ENCODE measurements at places on chromosomes 6 and 20. TPM values are rescaled to one million over a fixed set of nuclear protein-coding genes. Genes with fewer than 3 reads are reported as not detected.

The RNF146 gene
- total RNA-seq, result 64.3 TPM

The VGLL2 gene
- total RNA-seq, result 95.9 TPM

The HLA-DQA2 gene
- 0.16 TPM for total RNA-seq

The PRRT1 gene
- 0.08 TPM for total RNA-seq

The PXMP4 gene
- 4.2 TPM for total RNA-seq

The GLP1R gene
- not detected for total RNA-seq

The PLCB4 gene
- 2.1 TPM for total RNA-seq

The GPX6 gene
- total RNA-seq, result not detected

The MRAP2 gene
- total RNA-seq, result 0.20 TPM

The GTSF1L gene
- total RNA-seq, result not detected

The FAM184A gene
- 0.52 TPM for total RNA-seq

The ALDH5A1 gene
- total RNA-seq, result 32.2 TPM

The CLPSL2 gene
- not detected for total RNA-seq

GRCh38 chr20:15200147-15200565, 862.7 kb upstream of the FLRT3 start:
- no peak for DNase-seq

GRCh38 chr6:101845172-101845571, 451.7 kb downstream of the GRIK2 start:
- no peak for DNase-seq

GRCh38 chr6:159996087-159996622, 27.3 kb downstream of the IGF2R start:
- no peak for DNase-seq

DNA sequence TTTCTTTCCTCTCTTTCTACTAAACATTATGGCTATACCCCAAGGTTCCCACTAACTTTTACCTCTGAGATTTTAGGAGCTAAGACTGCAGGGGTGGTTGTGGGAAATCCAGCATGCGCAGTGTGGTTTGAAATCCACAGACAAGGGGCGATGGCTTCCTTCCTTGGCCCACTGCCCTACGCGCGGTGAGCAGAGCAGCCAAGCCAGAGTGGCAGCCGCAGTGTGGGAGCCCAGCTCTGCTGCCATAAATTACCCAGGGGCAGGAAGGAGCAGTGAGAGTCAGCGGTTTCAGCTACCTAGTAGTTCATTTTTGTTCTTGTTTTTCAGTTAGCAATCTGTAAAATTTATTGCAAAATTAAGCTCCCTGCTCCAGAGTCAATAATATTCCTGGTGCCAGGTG, 101.4 kb downstream of the BMP2 start:
- DNase-seq, result peak; percentile 15

- DNase-seq, result no peak
Measured at GRCh38 chr20:36599912-36600345, 5.7 kb upstream of the RAB5IF start.

- DNase-seq, result no peak
Measured at GRCh38 chr6:13046084-13046483, 282.3 kb downstream of the TBC1D7 start.

GRCh38 chr6:87105823-87106222, 10.9 kb upstream of the CGA start:
- DNase-seq, result no peak

DNA sequence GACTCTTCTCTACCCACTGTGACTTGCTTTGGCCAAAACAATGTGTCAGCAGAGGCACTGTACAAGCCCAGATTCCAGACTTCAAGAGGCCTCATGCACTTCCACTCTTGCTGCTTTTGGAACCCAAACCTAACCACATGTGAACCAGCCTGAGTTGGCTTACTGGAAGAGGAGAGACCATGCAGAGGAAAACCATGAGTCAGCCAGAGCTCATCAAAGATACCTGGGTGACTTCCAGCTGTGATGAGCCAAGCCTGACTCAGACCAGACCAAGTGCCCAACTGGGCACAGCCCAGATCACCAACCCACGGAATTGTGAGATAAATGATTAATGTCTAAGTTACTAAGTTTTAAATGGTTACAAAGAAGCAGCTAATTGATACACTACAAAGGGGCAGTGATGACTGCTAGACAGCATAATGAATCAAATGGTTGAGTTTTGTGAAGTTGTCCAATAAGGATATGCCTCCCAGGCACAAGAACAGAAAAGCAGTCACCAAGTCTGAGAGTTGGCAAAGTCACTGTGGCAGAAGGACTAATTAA, 16.2 kb upstream of the BEND6 start:
- no peak for DNase-seq

- DNase-seq, result no peak
Measured at GRCh38 chr20:61953037-61954021, 112.4 kb downstream of the TAF4 start.

DNA sequence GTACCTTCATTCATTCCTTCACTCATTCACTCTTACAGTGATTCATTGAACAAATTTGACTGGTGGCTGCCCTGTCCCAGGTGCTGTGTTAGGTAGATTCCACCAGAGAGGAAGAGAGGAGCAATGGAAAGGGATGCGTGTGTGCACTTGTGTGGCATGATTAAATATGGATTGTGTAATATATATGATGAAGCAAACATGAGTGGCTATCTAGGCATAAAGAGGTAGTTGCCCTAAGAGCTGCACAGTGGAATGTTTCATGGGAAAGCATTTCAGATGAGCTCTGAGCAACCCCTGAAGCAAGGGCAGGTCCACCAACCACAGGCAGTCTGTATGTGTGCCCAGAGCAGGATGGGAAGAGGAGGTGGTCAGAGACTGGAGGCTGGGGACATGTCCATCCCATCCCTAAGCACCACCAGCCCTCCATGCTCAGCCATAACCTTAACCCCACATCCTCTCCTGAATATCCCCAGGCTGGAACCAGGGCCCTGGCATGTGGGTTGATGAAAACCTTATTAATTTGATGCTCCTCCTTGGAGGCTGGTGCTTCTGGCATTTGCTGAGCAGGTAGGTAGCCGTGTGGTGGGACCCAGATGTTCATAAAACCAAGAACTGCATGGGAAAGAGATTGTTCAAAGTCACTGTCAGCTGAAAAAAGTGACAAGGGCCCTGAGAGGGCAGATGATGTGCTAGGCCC, 226.2 kb downstream of the SYNDIG1 start:
- no peak for DNase-seq

DNA sequence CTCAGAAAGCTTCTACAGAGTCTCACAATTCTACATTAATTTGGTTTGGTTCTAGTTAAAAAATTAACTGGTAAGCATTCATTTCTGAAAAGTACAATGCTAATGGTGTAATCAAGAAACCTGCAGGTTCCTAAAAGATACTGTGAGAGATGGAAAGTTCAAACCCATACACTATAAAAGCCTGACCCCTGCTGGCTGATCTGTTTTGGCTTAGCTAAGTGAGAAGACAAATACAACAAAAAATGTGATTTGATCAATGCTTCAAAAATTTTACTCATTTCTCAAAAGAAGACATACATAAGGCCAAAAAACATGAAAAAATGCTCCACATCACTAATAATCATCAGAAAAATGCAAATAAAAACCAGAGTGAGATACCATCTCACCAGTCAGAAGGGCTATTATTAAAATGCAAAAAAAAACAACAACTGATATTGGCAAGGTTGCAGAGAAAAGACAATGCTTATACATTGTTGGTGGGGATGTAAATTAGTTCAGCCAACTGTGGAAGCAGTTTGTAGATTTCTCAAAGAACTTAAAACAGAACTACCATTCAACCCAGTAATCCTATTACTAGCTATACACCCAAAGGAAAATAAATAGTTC, 102.8 kb downstream of the MOXD1 start:
- DNase-seq, result no peak

DNA sequence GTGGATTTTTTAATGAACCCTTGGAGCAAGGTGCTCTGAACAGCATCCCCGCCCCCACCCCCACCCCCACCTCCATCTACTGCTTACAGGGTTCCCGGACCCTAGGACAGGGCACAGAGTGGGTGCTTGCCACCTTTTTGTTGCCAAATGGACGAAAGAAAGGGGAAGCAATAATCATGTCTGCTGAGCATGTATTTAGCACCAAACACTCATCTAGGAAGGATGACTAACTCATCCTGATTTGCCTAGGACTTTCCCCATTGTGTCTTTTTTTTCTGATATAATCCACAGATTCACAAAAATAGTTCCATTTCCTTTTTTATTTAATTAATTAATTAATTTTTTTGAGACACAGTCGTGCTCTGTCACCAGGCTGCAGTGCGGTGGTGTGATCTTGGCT, 1.2 kb upstream of the PLTP start:
- DNase-seq, result no peak

- peak; percentile 23 for DNase-seq
Measured at GRCh38 chr20:36311141-36311853, 5.2 kb downstream of the DLGAP4 start.

DNA sequence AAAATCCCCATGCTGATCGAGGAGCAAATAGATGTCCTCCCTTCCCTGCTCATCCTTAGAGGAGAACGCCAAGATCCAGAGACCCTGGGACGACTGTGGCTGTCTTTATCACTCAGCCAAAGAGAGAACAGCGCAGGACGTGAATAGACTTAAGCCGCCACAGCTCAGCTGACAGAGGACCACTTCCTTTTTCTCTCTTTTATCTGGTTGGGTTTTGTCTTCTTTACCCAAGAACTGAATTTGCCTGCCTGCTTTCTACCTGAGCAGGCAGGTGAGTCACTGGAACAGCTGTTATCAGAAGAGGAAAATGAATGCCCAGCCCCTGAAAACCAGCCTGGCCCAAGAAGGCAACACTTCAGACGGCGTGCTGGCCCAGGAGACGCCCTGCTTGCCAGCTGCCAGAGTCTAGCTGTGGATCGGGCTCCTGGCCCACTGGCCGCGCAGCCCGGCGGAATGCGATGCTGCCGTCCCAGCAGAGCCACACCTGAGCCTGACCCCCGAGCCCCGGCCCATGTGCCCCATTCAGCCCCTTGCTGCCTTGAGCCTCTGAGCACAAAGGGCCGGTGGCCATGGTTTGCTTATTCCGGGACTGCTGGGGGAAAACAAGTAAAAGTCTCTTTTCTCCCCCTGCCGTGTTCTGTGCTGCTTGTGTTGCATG, 82.1 kb downstream of the TCP11 start:
- no peak for DNase-seq

DNA sequence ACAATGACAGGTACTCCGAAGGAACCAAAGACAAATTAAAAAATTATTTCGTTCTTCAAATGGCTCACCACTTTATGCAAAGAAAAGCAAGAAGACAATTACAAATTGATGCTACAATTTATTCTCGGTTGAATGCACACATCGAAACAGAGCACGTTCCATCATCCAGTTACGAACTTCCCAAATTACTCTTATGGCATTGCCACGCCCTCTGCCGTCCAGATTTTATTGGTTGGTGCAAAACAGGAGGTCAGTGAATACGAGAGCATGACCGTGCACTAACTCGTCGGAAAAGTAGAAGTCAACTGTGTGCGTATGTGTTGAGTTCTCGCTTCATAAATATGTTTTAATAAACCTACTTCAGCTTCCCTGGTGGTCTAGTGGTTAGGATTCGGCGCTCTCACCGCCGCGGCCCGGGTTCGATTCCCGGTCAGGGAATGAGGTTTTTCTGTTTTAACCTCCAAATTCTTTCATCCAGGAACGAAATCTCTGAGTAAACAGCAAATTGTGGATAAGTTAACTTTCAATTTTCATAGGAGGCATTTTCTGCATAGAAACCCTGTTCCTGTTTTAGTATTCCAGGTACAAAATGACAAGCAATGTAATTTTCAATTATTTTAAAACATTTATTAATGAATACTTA, 23.2 kb downstream of the ZNF311 start:
- DNase-seq, result peak; percentile 68

GRCh38 chr20:3674447-3674846, 7.4 kb downstream of the ADAM33 start:
- no peak for DNase-seq

DNA sequence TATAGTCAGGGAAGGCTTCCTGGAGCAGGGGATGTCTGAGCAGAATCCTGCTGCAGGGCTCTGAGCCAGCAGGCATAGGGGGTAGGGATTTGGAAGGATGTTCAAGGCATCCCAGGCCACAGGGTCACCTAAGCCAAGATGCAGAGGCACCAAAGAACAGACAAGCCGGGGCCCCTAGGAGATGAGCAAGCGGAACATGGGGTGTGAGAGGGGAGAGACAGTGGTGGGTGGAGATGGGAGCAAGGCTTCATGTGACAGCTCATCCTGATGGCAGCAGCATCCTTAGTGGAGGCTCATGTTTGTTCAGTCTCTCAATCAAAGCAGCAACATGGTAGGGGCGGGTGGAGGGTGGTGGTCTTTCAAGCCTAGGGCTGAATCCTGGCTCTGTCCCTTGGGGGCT, 29.8 kb upstream of the TCP11 start:
- DNase-seq, result no peak

DNA sequence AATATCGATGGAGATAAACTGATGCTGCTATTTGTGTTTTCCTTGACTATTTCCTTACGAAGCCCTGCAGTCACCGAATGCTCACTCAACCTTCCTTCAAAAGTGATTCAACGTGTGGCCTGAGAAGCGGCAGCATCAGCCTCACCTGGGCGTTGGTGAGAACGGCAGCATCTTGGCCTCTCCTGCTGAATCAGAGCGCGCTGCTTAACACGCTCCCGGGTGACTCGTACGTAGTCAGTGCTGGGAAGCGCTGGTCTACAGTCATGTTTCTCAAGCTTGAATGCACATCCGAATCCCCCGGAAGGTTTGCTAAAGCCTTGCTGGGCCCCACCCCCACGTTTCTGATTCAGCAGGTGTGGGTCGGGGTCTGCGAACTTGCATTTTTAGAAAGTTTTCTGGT, 214.1 kb upstream of the RREB1 start:
- no peak for DNase-seq

- no peak for DNase-seq
Measured at GRCh38 chr20:19381947-19382346, 169.5 kb downstream of the SLC24A3 start.

DNA sequence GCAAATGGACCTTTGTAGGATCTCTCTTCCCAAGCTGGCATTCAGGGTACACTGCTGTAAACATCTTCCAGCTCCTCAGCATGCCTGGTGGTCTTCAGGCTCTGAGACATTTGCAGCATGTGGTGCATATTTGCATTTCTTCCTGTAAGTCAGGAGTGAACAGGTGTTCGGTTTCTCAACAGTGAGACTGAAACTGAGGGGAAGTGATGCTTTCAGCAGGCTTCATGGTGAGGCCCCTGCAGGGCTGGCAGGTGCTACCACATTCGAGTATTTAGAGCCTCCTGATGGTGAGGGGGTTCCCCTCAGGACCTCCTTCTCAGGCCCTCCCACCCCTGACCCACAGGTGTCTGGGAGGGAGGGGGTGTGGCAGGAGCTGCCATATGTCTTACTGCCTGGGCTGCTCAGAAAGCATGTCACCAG, 15.1 kb downstream of the MYBL2 start:
- DNase-seq, result no peak

DNA sequence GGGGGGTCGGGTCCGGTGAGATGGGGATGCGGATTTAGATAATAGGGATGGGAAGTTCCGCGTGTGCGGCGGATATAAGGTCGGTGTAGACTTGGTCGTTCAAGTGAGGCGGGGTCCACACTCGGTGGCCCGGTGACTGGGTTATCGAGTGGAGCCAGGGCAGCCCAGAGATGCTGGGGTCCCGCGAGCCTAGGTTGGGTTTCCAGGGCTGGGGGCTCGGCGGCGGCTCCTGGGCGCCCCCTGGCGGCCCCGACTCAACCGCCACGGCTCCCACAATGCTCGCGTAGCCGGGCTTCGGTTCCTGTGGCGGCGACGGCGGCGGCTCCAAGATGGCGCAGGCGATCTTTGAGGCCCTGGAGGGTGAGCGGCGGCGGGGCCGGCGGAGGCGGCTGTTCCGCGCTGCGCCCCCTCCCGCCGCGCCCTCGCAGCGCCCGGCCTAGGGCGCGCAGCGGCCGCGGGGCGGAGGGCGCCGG, at the start of gene ZNF341:
TSS of gene ZNF341 (plus strand) at position 304 of the 473 bp plus-strand sequence. CDS start at position 330, 26 bp downstream.
- DNase-seq, result peak; percentile 89

Measured in psoas muscle (tissue), 8 donors.